ENCODE measurements at places on chromosomes 4 and X.

DNA sequence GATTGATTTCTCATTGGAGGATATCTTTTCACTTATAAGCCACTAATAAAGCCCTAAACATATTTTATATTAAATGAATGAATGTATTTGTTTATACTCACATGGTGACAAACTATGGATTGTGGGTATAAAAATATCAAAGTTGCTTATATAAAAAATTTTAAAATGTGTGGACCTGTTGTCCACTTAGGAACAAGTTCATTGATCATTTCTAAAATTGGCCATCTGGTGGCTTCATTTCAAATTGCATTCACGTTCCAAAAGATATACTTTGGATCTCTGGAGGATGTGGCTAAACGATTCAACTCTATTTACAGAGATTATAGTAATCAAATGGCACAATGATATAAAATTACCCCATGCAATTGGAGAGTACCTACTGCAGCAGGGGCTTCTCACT is 32.5 kb downstream of the FSTL5 start:
- DNase-seq: no peak

DNA sequence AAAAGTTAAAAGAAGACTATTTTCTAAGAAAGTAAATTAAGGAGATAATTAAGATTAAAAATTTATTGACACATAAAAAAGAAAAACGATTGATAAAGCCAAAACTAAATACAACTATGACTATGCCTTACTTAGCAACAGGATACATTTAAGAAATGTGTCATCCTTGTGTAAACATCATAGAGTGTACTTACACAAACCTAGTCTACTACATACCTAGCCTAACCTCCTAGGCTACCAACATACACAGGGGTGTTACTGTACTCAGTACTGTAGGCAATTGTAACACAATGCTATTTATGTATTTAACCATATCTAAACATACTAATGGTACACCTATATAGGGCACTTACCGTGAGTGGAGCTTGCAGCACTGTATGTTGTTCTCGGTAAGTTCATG is 108.3 kb downstream of the ANXA10 start:
- no peak for DNase-seq

DNA sequence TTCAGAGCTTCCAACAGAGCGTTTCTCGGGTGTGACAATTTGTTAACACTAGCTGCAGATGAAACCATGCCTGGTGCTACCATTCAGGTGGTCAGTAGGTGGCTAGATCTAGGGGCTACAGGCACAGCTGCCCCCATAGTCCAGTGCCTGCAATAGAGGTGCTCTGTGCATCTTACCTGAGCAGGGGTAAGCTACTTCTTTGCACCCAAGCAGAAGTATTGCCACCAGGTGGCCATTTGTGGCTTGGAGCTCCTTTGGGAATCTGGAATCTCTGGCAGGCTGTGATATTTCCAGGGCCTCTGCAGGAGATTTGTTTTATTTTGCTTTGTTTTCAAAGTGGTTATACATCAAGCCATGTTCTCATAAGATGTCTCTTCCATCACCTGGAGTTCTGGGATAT is 170.7 kb upstream of the PUDP start:
- DNase-seq: no peak

GRCh38 chr4:56134266-56134665 is 185.5 kb downstream of the CEP135 start:
- no peak for DNase-seq

DNA sequence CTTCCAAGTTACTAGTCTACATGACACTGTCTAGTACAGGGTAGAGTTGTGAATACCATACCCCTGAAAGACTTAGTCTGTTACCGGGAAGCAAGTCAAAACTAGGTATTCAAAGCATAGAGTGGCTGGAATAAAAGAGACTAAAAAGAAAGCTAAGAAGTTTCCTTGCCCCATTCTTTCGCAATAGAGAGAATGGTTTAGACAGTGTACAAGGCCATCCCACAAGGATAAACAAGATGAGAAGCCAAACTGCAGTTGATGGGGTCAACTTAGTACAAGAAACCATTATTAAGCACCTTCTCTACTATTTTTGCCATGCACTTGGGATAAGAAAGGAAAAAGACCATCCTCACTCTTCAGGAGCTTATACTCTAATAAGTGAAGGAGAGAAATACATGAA is 30.3 kb downstream of the AMMECR1 start:
- no peak for DNase-seq

DNA sequence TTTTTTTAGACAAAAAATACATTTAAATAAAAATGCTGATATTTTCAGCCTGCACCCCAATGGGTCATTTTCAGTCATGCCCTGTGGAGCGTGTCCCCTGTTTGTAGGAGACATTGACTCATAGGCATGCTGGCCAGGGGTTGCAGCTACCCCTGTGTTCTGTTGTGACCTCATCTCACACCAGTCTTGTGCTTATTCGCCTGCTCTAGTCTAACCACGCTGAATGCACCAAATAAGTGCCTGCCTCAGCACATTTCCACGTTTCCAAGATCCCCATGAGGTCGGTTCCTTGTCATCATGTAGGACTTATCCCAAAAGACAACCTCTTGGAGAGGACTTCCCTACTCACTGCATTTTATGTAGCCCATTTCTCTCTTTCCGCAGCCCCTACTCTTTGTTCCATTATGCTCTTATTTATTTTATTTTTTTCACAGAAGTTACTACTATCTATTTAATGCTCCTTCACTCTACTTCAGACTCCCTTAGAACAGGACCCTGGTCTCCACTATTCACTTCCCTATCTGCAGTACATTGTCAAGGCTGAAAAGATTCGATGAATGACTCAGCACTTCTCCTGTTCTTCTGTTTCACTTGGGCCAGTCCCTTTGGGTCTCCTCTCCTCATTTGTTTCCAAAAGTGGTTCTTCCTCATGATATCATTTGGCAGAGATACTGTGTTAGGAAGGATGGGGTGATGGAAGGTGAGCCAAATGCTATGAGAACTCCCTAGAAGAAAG is 109.7 kb downstream of the MSL3 start:
- DNase-seq: no peak
